ENCODE measurements at places on chromosomes 2 and 18.

DNA sequence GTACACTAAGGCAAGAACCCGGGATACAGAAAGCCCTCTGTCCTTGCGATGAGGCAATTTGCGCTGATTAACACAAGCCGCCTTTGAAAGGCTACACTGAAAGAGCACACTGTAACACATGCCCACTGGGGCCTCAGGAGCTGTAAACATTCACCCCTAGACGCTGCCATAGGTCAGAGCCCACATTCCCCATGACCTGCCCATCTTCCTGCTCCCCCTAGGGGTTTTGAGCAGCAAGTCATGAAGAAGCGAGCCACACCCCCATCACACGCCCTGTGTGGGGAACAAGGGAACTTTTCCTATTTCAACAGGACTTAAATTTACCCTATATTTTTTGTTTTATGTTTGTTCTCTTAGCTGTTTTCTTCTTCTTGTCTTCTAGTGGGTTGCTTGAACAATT lies 47.8 kb upstream of the SLC4A10 start:
- DNase-seq = no peak

DNA sequence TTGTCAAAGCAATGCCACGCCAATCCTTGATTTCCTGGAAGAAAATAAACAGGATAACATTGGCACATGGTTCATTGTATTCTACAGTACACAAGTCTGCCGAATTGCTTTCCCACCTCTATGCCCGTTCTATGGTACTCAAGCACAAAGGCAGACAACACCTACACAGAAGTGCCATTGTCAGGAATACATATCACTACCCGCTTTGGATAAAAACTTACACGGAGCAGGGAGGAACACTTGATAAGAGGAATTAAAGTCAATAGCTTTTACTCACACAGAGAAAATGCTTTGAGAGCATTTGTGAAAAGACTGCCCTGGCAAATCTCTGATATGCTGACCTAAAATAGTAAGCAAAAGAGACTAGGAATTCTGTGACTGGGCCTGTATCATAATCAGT lies 23.4 kb downstream of the PLEKHM3 start:
- no peak for DNase-seq

DNA sequence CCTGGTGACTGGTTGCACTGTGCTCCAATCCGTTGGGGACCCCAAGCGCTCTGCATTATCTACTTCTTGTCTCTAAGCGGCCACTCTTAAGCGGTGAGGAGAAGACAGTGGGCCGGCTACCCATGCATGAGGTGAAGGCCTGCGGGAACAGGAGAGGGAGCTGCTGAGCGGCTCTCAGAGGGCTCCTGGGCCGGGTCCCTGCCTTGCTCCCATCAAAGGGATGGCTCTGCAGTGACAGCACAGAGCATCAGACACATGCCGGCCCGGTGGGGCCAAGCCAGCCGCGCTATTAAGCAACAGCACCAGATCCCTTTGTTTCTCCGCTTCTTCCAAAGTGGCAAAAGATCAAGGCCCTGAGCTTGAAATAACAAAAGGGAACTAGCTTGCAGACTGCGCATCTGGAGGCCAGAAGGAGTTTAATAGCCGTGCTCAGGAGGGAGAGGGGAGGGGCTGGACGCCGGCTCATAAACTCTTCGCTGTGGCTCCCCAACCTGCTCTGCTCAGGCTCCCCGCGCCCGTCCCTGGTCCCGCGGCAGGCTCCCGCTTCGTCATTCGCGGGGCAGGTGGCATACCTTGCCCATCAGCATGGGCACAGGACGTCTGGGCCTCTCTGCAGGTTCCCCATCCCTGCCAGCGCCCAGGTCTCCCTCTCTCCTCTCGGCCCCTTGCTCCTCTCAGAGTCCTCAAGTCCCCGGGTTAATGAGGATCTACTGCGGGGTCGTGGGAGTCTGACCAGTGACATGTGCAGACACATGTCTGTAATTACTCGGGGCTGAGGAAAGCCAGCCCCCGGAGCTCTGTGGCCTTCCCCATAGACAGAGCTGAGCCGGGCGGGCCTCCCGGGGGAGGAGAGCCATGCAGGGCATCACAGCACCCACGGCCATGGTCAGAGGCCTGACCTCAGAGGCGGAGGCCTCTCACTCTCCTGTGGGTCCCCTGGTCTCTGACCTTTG lies 96.7 kb downstream of the ASB1 start:
- no peak for DNase-seq

DNA sequence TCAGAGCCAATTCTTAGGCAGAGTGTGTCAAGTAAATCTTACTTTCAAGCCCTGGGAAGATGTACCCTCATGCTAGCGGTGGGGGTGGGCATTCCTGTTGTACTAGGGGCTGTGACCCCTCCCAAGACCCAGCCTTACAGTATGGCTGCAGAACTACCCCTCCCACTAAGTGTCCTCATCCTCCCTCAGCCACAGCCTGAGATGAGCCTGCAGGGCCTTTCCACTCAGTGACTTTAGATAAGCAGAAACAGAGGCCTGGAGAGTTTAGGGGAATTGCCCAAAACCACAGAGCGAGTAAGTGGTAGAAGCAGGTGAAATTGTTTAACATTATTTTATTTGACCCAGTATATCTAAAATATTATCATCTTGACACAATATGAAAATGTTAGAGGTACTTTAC lies 36.6 kb downstream of the TTC32 start:
- DNase-seq = no peak

DNA sequence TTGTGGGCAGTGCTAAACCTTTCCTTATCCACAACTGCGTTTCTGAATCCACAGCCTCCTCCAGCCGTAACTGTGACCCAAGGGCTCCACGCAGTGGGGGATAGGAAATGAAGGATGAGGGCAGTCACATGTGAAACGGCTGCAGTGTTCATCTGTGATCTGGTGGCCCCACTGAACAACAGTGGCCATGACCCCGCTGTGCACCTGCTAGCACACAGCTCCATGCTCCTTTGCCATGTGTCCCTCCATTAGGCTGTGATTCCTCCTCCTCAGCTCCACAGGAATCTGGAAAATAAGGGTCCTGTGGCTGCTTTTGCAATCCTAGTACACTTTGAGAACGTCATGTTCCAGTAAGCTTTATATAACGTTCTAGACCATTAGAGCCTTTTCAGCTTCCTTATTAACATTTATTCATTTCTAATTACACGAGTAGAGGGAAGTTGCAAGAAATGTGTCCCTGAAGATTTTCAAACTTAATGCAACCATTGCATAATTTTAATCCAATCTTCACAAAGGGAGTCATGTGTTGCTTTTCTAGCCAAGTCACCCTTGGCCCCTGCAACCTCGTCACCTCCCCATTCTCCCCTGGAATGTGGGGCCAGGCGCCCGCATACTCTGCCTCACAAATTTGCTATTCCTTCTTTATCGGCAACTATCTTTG lies 7.1 kb upstream of the NAPG start:
- no peak for DNase-seq

GRCh38 chr2:6352906-6353515 lies 512.7 kb downstream of the CMPK2 start:
- no peak for DNase-seq

DNA sequence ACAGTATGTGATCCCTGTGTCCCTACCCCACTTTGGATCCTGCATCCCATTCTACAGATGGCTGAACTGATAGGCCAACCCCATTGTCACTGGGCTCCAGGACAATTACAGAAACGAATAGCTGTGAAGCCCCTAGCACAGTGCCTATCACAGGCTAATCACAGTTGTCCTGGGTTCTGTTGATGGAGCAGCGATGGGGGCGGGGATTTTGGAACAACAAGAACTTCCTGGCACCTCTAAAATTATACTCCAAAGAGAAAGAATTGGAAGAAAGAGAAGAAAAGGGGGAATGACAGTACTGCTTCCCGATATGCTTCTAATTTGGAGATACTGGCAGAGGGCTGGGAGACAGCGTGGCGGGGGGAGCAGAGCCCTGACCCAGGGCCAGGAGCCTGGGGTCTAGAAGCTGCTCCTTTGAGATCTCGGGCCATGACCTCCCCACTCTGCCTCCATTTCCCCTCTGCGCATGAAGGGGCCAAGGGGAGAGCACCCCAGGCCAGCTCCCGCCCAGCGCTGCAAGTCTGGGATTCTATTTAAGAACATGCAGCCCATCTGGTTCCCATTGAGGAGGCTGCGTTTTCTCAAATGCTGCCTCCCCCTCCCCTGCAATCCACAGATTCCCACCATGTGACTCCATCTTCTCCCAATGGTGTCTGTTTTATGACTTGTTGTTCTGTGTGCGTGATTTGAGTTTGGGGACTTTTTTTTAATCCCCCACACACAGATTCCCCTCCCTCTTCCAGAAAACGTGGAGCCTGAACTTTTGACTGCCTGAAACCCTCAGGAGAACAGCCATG lies 202.7 kb downstream of the CYP26B1 start:
- no peak for DNase-seq

- DNase-seq = no peak
Measured at GRCh38 chr2:152820048-152820447, 101.6 kb downstream of the ARL6IP6 start.

DNA sequence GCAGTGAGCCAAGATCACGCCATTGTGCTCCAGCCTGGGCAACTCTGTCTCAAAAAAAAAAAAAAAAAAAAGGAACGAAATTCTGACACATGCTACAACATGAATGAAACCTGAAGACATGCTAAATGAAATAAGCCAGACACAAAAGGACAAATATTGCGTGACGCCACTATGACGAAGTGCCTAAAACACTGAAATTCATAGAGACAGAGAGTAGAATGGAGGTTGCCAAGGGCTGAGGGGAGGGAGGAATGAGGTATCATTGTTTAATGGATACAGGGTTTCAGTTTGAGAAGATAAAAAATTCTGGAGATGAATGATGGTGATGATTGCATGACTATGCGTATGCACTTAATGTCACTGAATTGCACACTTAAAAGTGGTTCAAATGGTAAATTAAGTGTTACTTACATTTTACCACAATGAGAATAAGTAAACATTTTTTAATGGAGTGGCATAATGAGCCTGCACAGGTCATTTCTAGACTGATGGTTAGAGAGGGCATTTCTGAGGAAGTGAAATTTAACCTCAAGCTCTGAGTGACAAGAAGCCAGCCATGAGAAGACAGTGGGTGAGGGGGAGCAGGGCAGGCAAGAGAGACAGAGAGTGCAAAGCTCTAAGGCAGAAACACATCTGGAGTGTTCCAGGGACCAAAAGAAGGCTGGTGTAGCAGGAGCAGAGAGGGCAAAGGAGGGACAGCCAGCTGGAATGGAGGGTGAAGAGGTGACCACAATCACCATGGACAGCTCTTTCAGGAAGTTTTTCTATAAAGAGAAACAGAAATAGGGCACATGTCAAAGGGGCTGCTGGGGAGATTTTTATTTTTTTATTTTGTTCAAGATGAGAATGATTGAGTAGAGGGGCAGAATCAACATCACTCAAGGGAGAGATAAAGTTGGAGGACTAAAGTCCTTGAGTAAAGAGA lies 20.6 kb upstream of the EXOC6B start:
- no peak for DNase-seq

DNA sequence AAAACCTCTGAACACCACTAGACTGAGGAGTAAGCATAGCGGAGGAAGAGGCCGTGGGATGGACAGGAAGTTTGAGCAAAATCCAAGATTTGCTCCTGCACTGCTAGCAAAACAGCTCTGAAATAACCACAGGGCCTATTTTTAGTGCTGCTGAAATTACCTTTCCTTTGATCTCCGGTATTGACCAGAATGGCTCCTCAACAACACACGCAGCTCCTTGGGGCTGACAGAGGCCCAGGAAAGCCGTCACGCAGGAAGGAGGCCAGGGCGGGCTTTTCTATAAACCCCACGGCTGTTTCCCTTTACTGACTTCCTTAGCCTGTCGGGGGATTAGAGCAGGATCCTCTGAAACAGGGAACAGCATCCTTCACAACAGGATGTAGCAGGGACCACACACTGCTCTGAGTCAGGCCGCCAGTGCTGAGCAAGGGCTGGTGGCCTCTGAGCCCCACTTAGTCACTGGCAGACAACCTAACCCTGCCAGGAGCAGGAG lies 80.8 kb upstream of the LCLAT1 start:
- peak; percentile 65 for DNase-seq

GRCh38 chr2:126527836-126528490 lies 128.0 kb upstream of the GYPC start:
- DNase-seq = peak; percentile 82

- DNase-seq = no peak
Measured at GRCh38 chr2:201974171-201975100, 59.2 kb upstream of the FZD7 start.

DNA sequence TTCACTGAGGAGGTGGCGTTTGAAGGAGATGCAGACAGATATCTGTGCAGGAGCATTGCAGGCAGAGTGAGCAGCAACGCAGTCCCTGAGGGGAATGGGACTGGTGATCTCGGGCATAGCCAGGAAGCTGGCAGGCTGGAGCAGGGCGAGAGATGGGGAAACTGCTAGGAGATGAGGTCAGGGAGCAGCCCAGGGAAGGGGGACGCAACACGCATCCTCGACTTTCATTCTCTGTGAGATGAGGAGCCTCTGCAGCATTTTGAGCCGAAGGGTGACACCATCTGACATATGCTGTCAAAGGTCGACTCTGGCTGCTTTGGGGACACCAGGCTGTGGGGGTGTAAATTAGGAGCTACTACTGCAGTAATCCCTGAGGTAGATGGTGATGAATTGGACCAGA lies 4.3 kb upstream of the CHRNA1 start:
- DNase-seq = no peak

DNA sequence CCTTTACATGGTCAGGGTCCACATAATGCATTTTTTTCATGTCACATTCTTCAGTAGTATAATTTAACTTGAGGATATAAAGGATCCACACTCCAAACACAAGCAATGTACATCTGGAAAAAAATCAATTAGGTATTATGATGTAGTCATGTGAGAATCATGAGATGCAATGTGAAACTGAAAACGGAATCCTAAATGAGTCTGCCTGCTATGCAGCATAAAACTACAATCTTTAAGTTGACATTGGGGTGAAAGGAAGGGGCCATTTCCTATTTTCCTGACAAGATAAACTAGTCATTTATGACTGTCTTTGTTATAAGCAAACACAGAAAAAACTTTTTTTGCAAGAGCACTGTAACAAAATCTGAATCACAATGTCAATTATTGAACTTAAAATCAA lies 27.6 kb downstream of the ST3GAL5 start:
- no peak for DNase-seq

GRCh38 chr2:183031911-183032794 lies 6.1 kb downstream of the NCKAP1 start:
- DNase-seq = no peak

DNA sequence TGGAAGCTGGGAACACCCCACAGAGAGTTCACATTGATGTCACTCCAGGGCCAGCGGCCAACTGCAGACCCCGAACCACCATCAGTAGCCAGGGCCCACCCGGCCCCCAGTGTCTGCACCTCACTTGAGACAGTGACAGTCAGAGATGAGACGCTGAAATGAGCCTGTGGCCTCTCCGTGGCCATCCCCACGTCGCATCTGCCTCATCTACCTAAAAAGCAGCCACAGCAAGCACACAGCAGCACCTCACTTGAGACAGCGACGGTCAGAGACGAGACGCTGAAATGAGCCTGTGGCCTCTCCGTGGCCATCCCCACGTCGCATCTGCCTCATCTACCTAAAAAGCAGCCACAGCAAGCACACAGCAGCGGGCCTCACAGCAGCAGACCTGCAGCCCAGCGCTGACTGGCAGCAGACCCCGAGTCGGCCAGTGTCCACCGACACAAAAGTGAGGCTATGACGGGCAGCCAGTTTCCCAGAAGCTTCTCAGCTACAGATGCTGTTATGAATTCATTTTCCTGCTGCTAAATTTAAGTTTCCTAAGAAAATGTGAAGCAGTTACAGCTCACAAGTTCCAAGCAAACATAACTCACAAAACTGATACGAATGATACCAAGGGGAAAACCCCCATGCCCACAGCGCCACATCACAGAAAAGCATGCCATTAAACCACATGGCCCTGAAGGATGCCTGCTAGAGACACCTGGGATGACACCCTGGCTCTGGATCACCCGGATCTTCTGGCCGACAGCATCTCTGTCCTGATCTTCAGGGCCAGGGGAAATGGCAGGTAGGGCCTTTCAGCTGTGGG lies 27.7 kb downstream of the SNORC start:
- no peak for DNase-seq

GRCh38 chr2:198698230-198698629 lies 759.5 kb downstream of the SATB2 start:
- no peak for DNase-seq
